ENCODE measurements at places on chromosomes 1 and 21.

DNA sequence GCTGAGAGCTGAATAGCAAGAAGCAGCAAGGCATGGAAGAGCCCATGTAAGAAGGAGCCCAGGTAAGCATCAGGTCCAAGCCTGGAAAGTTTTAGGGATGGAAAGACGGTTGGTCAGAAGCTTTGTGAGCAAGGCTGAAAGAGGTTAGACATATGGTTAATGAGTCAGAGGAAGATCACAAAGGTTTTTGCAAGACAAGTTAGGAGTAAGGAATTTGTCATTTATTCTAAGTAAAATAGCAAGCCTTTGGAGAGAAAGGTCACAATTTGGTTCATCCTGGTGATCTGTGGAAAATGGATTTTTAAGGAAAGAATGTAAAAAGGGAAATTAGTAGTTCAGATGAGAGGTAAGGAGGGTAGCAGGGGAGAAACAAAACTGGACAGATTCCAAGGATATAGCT lies 106.7 kb downstream of the DPYD start:
- DNase-seq: no peak

DNA sequence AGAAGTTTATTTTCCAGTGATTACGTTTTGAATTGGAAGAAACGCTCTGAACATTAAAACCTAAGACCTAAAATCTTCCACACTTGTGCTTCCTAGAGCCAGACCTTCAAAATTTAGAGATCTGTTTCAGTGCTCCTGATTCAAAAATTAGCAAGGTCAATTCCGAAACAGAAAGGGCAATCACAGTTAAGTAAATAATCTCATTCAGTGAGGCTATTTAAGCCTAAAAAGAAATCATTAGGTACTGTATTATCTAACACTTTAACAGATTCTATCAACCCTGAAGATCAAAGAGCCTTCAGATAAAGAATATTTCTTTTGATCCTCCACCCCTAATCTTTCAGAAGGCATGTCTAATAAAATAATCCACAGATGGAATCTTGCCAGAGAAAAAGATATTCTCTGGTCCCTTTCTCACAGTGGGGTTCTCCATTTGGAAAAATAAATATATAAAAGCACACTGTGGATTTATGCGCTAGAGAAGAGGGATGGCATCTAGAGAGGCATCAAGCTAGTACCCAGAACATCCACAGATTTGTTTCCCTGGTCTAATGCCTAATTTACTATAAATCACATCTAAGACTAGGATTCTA lies 54.4 kb downstream of the ZZZ3 start:
- DNase-seq: no peak

DNA sequence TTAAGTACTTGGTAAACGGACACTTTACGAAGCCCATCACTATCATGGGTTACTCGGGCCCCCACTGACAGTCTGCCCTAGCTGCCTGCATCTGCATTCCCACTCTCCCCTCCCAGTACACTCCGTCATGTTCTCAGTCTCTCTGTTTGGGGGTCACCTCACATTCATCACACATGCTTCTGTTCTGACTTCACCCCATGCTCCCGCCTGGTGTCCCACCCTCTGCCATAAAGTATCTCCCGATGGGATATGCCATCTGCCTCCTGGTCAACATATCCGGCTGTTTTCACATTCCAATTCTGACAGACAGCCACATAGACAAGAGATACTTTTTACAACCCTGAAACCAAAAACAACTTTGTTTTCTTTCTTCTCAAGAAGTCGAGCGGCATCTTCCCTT lies 1.0 kb downstream of the OLFML2B start:
- no peak for DNase-seq

GRCh38 chr1:236699366-236699765 lies 13.1 kb downstream of the ACTN2 start:
- no peak for DNase-seq

GRCh38 chr21:16777041-16777720 lies 735.7 kb upstream of the CXADR start:
- DNase-seq: no peak

- DNase-seq: no peak
Observed at GRCh38 chr1:39173119-39173994, 31.1 kb upstream of the MACF1 start.

DNA sequence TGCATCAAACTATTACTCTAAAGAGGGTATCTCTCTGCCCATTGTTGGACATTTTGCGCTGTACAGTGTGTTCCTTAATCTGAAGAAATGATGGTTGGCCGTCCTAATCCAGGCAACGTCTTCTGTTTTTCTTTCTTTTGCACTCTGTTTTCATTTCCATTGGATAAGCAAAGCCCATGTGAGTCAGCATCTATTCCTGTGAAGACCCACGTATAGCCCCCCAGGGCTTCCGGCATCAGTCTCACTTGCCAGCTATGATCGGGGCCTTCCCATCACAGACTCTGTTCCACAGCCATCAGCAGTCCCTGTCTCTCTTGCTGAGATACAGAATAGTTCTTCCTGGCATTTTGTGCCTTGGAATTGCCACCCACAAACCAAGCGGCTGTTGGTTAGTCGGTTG lies 29.2 kb upstream of the BRDT start:
- DNase-seq: no peak

GRCh38 chr21:32215306-32215685 lies 63.6 kb downstream of the MIS18A start:
- DNase-seq: no peak

GRCh38 chr1:151984313-151984956 lies 9.2 kb downstream of the S100A10 start:
- DNase-seq: no peak

DNA sequence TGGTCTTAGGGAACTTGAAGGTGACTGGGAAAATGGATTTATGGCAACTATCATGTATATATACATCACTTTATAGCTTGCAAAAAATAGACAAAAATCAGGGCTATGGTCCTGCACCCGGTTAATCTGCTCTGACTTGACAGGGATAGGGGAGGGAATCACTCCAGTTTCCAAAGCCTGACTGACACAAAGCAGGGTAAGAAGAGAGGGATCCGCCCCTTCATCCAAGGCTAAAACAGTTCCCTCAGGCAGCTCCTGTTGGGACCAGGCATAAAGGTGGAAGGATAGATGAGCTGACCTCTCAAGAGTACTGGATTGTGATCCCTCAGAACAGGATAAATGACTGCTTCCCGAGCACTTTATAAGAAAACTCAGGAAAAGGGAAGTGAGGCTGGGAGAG lies 1.4 kb downstream of the PBXIP1 start:
- DNase-seq: no peak

GRCh38 chr1:230715510-230715909 lies 1.6 kb upstream of the AGT start:
- DNase-seq: no peak

DNA sequence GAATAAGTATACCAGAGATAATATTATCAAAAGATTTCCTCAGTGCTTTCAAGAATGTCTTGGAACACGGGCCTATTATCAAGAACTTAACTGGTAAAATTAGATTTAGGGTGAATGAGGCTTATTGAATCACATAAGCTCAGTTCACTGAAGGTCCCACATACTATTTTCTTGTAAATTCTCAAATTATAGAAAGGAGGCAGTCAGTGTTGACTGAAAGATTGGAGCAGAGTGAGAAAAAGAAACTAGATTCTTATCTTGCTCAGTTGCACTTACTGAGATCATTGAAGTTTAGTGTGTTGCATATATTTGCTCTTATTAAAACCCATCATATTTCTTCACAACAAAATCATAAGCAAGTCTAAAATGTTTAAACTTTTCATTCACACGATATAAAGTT lies 3.9 kb upstream of the RGS1 start:
- DNase-seq: no peak

DNA sequence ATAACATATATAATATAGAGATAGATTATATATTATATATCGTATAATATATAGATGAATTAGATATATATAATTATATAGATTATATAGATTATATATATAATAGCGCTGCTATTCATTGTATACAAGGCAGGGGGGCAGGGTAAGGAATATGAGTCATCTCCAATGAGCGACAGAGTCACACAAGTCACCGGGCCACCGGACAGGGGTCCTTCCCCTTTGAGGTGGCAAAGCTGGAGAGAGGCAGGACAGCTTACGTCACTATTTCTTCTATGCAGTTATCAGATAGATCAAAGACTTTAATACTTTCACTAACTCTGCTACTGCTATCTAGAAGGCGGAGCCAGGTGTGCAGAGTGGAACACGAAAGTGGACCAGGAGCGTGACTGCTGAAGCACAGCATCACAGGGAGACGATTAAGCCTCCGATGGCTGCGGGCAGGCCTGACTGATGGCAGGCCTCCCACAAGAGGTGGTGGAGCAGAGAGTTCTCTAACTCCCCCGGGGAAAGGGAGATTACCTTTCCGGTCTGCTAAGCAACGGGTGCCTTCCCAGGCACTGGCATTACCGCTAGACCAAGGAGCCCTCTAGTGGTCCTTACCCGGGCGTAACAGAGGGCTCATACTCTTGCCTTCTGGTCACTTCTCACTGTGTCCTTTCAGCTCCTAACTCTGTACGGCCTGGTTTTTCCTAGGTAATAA lies 2154.7 kb downstream of the MRPL39 start:
- no peak for DNase-seq

- no peak for DNase-seq
Observed at GRCh38 chr21:46393451-46393940, 65.2 kb upstream of the DIP2A start.

DNA sequence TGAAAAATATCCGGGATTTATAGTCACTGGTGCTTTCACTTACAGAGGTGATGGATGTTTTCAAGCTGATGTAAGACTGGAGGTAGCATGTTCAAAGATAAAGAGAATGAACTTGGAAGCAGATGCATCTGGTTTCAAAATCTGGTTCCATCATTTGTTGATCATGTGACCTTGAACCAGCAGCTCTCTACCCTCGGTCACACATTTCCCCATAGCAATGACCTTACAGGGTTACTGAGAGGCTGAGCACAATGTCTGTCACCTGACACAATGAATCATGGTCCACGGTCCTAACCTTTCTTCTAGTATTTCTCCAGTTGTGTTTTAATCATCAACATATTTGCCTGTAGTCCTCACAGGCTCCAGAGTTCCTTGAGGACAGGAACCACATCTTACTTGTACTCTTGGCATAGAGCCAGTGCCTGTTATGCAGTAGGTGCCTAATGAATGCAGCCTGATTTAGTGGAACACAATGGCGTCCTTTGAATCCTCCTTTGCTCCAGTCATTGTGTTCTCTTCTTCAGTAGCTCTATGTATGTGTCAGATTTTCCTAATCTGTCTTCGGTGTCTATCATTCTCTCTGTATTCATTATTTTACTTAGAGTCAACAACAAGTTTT lies 667.3 kb downstream of the PTPRU start:
- no peak for DNase-seq

DNA sequence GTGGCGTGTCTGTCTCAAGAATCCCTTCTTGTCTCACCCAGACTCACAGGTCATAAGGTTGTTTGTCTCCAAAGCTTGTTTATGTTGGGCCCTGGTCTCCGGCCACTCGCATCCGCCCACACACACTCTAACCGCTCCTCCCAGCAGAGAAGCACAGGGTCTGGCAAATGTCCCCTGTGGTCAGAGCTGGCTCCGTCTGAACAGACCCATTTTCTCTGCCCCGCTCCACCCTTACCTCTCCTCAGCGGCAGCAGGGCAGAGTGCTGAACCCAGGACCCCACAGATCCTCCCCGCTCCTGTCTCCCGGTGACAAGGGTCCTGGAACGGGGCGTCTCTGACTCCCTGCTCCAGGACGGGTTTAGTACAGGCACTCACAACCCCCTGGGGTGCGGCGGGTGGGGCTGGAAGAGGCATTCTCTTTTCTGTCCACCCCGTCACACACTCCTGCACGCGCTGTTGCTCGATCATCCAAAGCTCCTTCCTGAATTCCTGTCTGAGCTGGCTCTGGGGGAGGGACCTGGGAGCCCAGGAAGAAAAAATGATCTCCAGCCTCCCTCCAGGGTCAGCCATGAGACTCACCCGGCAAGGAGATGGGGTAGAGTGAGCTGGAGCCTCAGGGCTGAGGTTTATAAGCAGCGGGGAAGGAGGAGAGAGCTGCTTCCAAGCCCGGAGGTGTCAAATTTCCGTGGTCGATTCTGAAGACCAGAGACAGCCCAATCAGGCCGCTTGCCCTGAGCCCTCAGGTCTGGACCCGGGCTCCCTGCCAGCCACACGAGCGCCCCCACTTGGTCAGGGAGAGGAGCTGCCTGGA lies at the start of gene S100A13:
Gene S100A13, minus strand, starts transcription at position 602 of the 811 bp plus-strand sequence. CDS start 1,033 bp downstream, outside the sequence.
- DNase-seq: no peak

DNA sequence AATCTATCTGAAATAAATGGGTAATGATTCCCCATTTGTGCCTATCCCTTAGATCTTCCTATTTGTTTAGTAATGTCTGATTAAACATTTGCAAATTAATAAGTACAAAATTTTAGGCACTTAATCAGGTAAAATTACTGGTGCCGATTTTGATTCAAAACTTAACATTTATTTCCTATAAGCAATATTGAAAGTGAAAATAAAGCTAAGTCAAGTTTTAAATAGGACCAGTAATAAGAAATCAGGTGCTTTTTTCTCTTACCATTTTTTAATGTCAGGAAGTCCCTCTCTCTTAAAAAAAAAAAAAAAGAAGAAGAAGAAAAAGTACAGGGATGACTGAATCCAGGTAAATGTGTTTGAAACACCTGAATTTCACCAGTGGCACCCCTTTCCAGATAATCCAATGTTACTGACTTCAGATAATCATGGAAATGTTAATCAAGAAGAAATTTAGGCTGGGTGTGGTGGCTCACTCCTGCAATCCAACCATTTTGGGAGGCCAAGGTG lies 836 bp upstream of the GBP4 start:
- DNase-seq: no peak

DNA sequence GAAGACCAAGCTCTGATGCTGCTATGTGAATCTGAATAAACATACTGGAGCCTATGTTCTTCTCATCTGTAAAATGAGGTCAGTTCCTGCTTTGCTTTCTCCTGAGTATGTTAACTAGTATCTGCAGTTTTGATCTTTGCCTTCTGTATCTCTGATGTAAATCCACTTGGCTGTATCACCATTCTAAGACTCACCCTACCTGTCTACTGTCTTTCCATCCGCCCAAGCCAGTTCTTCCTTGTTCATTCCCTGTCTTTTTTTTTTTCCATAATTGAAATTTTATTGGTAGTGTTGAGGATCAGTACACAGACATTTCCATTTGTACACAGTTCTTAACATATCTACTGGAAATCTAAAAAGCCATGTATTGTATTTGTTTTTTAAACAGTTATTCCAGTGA lies 31.3 kb downstream of the MAST2 start:
- no peak for DNase-seq

DNA sequence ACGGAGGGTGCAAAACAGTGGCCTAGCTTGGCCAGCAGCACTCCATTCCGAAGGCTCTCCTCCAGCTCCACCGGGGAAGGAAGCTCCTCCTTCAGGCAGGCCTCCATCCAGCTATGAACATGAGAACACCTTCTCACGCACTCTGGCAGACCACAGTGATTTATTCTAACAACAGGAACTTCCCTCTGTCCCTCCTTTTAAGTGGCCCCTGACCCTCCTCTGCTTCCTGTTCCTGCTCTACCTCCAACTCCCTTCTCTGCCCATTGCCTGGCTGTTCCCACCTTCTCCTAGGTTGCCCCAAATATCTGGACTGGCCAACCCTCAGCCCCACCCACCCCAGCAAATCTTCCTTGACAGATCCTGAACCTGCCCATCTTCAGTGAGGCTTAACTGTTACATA lies 5.9 kb downstream of the IQGAP3 start:
- no peak for DNase-seq

- no peak for DNase-seq
Observed at GRCh38 chr1:226609836-226610455, 61.4 kb downstream of the STUM start.

- no peak for DNase-seq
Observed at GRCh38 chr21:42840411-42841155, 38.8 kb downstream of the WDR4 start.

Measured in stimulated activated CD4-positive, alpha-beta T cell treated with anti-CD3 and anti-CD28 coated beads, Interleukin-1b, Interleukin-23, amount 100 ng/mL, for 1 hour (primary cell).